ENCODE measurements at places on chromosomes 3 and 15.

GRCh38 chr3:139975594-139976365 lies 40.8 kb downstream of the CLSTN2 start:
- peak; percentile 17 for DNase-seq

GRCh38 chr3:184148076-184148475 lies 7.1 kb upstream of the DVL3 start:
- DNase-seq: no peak

DNA sequence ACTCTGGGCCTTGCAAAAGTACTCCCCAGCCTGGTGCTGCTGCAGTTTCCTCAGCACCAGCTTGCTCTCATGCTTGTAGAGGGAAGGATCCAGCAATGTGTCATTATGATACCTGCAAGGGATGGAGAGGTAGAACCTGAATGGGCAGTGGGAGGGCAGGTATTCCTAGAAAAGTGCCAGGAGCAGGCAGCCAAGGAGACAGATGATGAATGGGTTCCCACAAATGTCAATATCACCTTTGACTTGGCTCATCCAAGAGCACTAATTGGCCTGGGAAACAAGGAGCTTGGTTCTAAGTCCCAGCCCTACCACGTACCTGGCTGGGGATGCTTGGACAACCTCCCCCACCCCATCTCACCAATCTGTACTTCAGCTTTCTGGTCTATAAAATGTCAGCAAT lies 9.4 kb downstream of the CILP start:
- DNase-seq: no peak

DNA sequence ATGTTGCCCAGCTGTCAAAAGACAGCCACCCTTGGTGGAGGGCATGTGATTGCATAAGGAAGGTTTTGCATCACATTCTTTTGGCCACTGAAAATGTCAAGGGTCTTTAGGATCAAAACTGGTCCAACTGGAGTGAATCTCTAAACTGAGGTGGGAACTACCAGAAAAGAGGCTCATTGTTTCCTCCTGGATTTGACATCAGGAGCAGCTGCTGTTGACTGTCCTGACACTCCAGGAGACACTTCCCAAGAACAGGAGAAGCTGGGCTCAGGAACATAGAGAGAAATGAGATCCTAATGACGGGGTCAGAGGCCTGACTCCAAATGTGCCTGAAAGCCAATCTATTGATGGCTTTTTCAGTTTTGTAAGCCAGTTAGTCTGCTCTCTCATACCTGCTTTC lies 105.3 kb upstream of the LRIG1 start:
- DNase-seq: no peak

GRCh38 chr3:119228373-119229145 lies 12.1 kb downstream of the B4GALT4 start:
- no peak for DNase-seq

DNA sequence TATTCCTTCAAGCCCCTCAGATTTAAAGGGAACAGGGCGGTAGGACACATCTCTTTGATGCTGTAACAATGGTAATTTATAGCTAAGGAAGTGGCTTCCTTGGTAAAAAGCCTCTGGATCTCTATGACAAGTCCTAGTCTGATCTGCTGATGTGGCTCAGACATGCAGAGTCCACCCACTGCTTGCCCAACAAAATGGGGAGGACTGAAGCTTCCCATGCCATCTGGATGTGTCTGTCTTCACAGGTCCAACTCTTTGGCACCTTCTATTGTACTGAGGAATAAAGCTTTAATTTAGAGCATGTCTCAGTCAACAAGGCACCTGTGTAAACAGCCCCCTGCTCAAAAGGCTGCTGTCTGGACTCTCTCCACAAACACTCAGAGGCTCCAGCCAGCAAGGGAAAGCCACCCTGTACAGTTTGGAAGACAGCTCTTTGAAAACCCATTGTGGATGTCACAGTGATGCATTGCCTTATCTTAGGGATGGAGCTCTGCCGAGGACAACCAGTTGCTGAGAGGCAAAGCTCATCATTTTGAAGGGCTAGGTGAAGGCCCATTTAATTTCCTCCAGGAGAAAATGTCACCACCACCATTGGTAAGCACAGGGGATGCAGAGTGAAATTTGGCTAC lies 348.6 kb upstream of the GRM7 start:
- no peak for DNase-seq

- no peak for DNase-seq
Observed at GRCh38 chr15:90058308-90058707, 44.0 kb downstream of the IDH2 start.

- DNase-seq: no peak
Observed at GRCh38 chr3:61181874-61182273, 69.4 kb downstream of the FHIT start.

DNA sequence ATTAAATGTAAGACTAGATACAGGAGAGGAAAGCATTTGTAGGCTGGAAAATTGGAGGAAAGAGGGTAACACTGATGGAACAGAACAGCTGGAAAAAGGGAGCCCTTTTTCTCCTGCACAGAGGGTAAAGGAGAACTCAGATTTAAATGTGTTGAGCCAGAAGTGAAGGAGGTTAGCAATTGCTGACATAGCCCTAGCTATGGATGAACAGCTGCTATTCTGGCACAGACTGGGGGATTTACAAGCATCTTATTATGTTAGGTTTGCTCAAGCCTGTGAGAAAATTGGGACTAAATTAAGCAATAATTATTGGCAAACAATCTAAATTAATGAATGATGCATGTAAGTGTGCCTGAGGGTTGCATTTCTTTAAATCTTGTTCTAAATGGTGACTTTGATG lies 40.6 kb upstream of the PRR20G start:
- DNase-seq: no peak

DNA sequence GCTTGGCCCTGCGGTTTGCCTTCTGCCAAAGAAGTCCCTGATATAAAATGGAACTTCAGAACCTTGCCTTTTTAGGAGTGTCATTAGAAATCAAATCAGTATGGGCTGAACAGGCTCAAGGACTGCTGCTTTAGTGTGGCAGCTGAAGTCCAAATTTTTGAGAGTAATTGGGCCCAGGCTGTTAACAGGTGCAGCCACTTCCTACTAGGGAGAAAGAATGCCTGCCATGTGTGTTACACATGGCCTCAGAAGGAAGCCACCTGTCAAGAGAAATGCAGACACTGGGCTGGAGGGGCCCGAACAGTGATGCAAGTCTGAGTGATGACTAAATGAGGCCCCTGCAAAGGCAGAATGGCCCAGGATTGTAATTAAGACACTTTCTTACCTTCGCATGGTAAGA lies 786.7 kb upstream of the CFAP20DC start:
- DNase-seq: no peak

DNA sequence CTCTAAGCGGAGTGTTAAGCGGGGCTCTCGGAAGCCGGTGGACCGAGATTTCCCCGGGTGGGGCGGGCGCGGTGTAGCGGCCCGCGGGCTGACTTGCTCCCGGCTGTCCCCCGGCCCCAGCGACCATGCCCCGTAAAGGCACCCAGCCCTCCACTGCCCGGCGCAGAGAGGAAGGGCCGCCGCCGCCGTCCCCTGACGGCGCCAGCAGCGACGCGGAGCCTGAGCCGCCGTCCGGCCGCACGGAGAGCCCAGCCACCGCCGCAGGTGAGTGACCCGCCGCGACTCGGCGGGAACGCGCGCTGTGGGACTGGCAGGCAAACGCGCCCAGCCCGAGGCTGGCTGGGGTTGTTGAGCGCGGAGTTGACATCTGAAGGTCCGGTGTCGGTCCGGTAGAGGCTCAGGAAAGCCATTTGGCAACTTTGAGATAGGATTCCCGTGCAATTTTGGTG lies 1.3 kb downstream of the SMC4 start:
- peak; percentile 9 for DNase-seq

- no peak for DNase-seq
Observed at GRCh38 chr15:41169781-41170180, 53.7 kb upstream of the INO80 start.

DNA sequence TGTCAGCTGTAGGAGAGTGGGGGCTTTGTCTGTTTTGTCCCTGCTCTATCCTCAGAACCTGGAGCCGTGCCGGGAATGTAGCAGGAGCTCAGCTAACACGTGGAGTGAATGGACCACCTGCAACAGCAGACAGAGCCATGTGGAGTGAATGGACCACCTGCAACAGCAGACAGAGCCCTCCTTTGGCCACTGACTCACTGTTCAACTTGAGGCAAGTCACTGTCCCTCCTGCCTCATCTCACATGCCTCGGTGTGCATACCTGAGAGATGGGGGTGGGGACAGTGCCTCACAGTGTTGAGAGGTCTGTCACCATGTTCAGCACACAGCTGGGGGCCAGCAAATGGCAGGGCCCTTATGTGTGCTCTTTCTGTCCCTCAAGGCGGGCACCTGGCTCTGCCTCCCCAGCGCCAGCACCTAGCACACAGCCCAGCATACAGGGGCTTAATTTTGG lies 27.9 kb downstream of the FEM1B start:
- no peak for DNase-seq

- no peak for DNase-seq
Observed at GRCh38 chr3:63304421-63304820, 26.3 kb downstream of the SYNPR start.

GRCh38 chr3:98839846-98840245 lies 61.6 kb downstream of the DCBLD2 start:
- DNase-seq: no peak

DNA sequence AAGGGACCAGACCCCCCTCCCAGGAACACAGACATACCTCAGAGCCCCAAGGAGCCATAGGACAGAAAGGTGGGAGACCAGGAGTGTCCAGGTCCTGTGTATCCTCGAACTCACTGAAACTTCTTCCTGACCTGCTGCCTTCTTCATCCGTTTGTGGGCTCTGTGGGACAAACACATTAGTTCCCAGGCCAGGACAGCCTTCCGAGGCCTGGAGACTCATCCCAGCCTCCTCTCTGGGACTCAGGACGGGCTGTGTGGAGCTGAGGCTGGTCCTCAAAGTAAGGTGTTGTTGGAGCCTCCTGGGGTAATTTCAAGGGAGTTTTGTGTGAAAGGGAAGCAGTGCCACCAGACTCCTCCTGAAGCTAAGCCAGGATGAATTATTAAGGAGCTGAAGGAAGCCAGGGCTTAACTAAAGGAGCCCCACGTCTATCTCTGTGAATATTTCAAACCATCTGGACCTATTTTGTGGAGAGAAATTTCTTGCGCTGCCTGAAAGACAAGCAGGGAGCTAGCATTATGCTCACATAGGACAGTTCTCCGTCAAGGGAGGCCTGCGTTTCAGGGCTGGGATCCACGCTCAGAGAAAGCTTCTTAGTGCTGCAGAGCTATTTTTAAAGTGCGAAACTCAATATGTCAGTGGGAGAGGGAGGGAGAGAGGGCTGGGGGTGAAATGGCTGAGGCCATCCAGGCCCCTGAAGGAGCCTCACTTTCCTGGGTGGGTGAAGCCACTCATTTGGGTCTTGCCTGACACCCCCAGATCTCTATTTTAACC lies 29.8 kb upstream of the PLA2G4E start:
- DNase-seq: no peak

DNA sequence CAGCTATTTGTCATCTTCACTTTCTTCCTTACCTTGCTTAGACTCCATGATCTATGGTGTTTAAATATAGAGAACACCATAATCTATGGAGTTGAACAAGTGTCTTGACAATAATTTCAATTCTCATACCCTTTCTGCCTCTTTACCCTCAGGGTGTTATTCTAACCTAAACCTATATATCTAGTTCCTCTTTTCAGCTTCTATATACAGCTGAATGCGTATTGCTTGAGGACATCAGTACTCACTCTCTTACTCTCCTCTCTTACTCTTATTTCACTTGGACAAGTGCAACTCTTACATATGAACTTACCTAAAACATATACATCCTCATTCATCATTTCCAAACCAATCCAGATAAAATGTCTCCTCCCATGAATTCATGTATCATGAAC lies 187.1 kb downstream of the RAP2B start:
- DNase-seq: no peak

DNA sequence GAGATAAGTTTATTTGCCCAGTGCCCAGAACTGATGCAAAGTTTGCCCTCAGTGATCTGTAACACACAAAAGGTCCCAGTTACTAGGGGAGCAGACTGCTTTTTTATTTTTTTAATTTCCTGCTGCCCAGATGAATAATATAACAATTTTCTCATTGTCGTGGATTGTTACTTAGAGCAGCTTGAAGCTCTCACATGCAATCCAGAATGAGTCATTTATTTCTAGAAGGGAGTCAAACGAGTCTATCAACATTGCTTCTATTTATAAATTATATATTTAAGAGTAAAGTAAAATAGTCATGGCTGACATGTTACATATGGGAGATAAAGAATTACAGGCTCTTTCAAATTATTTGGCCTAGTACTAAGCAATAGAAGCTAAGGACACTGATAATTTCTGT lies 41.3 kb downstream of the MEIS2 start:
- no peak for DNase-seq

DNA sequence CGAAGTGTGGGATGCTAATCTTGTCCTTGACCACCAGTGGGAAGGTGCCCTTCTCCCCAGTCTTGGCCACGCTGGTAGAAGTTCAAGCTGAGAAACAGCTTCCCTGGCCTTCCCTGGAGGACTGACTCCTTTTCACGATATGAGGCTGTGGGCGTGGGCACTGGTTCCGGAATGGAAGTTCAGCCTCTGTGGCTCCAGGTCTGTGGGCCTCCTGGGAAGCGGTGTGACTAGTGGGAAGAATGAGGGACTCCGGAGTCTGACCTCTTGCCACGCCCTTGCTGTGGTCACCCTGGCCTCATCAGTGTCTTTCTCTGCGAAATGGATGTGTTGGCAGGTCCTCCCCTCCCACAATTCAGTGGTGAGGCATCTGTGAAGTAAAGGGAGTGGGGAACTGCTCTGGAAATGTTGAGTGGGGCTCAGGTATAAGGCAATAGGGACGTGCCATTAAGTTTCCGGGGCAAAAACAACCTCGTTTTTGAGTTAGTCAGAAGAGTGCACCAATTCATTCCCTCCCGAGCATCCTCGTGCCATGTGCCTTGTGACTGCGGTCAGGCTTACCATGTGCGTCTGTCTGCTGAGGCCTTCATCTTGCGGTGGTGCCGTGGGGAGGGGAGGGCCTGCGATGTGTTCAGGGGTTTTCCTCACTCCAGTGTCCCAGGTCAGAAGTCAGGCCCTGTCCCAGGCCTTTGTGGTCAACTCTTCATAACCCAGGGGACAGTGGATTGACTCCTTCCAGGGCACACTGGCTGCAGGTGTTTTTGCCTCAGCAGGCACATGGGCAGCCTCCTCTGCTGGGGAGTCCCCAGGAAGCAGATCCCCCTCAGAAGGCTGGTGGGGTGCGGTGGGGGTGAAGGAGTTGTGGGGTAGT lies 11.8 kb upstream of the SEC13 start:
- no peak for DNase-seq

DNA sequence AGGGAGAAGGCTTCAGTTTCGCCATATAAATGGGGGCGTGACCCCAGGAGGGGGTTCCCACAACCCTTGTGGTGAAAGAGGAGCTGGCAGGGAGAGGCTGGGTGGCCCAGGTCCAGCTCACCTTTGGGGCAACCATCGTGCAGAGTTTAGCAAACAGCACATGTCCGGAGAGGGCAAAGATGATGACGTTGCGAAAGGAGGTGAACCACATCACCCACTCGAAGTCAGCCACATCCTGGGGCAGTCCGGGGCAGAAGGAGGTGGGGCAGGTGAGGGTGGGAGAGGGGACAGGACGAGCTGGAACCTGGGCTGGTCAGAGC lies 3.7 kb downstream of the HHATL start:
- no peak for DNase-seq

Measured in heart right ventricle (tissue), 16 donors.